ENCODE measurements at places on chromosomes 5 and 9. TPM values are rescaled to one million over a fixed set of nuclear protein-coding genes. Genes with fewer than 3 reads are reported as not detected.

Gene FCN1
- not detected for total RNA-seq

Gene FCN2
- total RNA-seq = not detected

Gene ITGA2
- 2.0 TPM for total RNA-seq

Gene FOXD4
- total RNA-seq = 0.16 TPM

DNA sequence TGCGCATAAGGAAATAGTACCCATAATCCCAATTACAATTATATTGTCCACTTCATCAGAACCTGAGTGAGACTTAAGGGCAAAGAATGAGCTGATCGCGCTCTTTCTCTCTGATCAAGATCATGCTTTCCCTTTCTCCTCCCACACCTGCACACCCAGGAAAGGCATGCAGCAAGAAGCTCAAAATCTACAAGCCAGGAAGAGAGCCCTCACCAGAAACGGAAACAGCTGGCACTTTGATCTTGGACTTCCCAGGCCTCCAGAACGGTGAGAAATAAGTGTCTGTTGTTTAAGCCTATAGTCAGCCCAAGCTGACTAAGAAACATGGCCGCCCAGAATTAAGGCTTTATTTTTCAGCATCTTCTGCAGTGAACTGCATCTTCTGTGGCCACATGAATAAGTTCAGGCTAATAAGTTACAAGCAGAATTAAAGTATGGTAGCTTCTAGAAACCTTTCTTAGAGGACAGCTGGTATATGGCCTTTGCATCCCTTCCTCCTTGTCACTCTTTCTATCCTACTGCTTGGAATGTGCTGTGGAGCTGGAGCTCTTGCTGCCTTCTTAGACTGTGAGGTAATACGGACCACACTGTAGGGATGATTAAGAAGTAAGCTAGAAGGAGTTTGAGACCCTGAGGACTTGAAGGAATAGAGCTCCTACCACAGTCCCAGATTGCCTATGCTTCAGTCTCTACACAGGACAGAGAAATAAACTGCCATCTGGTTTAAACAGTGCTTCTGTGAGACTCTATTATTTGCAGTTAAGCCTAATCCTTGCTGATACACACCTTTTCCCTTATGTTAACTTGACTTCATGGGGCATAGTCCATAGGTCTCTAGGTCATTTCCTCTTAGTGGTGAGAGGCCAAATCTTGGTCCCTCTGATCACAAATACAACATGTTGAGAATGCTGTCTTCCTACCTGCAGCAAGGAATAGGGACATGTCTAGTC lies 17.2 kb downstream of the OR2S2 start:
- DNase-seq = peak; percentile 24

GRCh38 chr5:133396814-133397213 lies 215.5 kb downstream of the FSTL4 start:
- DNase-seq = no peak

Gene LEAP2
- total RNA-seq = 1.8 TPM

Gene TTC23L
- total RNA-seq = not detected

DNA sequence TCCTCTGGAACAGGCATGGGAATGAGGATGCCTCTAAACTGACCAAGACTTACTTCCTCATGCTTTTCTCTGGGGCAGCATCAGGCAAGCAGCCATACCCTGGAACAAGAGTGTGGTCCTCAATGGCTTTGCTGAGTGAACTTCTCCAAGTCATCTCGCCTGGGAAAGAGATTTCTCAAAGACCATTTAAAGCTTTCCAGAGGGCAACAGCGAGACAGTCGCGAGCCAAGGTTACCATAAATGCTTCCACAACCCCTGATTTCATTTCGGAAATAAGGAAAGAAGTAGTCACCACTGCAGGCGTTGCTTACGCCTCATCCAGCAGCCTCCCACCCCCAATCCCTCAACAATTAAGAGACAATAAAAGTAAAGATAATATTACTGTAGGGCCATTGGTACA lies 1.1 kb upstream of the SNCAIP start:
- DNase-seq = no peak

GRCh38 chr5:80934751-80935150 lies 25.4 kb upstream of the RASGRF2 start:
- DNase-seq = no peak

GRCh38 chr5:133081703-133082102 lies 29.9 kb downstream of the HSPA4 start:
- DNase-seq = no peak

Gene NMUR2
- total RNA-seq = not detected

DNA sequence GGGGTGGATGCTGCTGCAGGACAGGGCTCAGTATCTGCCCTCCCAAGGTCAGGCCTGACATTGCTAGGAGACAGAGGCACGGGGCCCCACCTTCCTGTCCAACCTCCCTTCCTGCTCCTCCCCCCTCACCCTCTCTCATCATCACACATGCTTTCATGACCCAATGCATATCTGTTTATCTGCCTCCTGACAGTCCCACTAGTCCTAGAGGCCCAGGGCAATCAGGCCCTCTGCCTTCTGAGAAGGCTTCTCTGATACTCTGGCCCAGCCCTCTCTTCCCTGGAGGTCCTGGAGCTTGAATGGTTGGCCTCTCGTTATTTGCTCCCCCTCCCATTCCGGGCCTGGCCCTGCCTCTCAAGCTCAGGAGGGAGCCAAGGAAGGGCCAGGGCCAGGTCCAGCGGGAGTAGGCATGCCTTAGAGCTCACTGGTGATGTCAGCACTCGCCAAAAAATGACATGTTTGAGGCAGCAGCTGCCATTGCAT lies 90.6 kb upstream of the SAP30L start:
- DNase-seq = no peak

Gene SEMA5A
- total RNA-seq = not detected

GRCh38 chr5:173247041-173247440 lies 12.0 kb upstream of the NKX2-5 start:
- DNase-seq = no peak
